ENCODE measurements at places on chromosomes 16 and 17.
A peak's percentile ranks its signal among the peaks of the same experiment; 100 is the strongest.

DNA sequence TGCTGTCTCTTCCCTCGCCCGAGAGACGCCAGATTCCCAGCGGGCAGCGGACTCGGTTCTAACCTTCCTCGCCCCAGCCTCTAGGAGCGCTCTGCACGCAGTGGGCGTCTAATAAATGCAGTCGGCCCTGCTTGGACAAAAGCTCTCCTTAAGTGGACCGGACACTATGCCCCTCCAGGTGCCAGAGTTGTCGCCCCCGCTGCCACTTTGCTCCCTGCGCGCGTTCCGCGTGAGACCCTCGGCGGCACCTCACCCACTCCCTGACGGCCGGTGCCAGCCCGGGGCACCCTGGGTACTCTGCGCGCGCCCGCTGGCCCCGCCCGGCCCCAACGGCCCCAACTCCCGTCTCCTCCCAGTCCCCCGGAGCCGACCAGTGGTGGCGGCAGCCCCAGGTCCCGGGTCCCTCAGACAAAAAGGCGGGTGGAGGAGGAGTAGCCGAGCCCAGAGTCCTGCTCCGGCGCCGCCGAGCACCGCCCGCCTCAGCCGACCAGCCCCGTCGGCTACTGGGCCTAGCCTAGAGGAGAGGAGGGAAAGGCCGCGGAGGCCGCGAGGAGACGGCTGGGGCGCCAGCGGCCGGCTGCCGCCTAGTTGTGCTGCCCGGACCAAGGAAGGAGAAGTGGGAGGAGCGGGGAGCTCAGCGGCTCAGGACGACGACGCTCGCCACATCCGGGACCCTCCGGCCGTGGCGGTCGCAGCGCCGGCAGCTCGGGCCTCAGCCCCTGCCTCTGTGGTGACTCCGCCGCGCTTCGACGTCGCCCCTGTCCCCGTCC is 123.0 kb downstream of the GOSR1 start:
- peak; percentile 92 for DNase-seq

DNA sequence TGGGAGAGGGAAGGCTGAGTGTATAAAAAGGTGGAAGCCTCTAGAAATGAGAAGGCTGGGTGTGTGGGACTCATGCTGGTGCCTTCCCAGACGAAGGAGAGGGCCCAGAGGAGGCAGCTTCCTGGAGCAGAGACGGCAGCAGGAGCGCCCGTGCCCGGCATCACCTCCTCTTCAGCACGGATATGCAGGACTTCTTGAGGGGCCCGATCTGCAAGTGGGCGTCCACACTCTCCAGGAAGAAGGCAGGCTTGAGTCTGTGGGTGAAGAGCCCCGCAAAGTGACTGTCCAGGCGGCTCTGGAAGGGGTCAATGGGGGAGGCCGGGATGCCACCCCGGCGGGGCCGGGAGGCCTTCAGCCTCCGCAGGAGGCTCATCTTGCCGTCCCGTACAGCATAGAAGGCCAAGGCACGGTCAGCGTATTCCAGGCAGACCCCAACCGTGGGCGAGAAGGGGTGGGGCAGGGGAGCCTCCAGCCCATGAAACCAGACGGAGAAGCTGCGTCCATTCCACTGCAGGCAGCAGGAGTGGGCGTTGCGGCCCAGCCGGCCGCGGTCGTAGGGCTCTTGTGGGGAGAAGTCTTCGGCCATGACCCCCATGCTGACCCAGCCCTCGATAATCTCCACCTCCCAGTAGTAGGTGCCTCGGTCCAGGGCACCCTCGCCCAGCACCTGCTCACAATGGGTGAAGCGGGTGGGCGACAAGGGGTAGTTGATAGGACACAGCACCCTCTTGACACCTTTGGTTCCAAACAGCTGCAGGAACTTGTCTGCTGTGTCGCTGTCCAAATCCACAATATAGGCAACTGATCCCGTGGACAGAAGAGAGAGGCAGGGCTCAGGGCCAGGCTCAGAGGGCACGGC is 3.8 kb downstream of the TRIM47 start:
- DNase-seq: no peak

DNA sequence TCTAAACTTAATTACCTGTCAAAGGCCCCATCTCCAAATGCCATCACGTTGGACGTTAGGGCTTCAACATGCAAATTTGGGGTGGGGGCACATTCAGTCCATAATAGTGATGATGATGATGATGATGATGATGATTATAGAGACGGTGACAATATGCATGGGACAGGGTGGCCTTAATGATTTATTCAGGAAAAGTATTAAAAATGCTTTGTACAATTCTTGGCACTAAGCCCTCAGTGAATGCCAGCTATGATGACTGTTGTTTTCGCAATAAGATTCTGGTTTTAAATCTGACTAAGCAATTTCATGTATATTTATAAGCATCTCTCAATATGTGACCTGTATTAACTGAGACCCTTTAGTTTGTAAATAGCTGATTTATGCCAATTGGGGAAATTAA is 106.3 kb downstream of the C16orf95 start:
- DNase-seq: no peak

- DNase-seq: no peak
Measured at GRCh38 chr17:6815775-6816174, 15.8 kb downstream of the TEKT1 start.

DNA sequence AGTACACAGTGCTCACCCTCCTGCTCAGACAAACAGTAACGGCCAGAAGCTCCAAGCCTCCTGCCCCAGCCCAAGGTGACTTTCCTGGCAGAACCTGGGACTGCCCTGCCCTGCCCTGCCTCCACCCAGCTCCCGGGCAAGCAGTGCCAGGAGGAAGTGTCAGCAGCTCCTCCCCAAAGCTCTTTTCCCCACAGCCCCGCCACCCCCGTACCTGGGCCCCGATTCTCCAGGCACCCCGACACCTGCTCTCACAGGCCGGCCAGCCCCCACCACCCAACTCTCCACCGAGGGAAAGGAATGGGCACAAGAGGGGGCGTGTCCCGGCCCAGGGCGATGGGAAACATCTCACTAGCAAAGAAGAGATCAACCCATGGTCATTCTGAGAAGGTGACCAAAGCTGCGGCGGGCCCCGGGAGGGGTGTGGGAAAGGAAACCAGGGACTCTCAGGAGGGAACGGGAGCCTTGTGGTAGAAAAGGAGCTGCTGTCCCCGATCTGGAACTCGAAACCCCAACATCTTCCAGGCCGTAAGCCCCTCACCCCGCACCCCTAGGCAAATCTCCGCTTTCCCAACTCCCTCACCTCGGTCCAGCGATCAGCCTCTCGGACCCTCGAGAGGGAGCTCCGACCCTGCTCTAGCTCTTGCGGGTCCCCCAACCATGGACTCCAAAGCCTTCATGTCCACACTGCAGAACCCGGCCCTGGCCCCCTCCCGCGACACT is 1.2 kb downstream of the BCAR1 start:
- peak; percentile 59 for DNase-seq

DNA sequence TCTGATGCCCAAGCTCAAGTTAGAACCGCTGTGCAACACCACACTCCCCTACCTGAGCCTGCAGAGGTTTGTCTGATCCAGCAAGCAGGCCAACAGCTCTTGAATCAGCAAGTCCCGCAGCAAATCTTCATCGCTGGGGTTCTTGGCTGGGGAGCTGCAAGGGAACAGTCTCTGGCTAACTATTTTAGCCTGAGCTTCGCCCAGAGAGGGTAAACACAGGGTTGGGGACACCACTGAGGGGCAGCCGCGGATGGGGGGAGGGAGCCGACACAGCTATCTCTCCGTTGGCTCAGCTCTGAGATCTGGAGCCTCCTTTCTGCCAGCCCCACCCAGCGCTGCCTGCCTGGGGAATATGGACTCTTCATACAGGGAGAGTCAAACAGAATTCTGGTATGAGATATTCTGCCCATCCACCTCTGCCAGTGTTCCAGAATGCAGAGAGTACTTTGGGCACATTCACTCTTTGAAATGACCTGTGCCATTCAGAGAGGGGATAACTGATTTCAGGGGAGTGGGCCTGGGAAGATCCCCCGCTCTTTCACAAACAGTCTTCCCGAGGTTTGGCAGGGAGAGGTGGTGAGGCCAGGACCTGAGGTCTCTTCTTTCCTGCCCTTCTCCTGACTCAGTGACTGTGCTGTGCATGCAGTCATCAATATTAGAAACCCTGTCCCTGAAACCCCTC is 7.4 kb downstream of the GIP start:
- DNase-seq: peak; percentile 46

GRCh38 chr16:64122177-64122576 is 999.7 kb downstream of the CDH11 start:
- no peak for DNase-seq
